Colonic mucosa (tissue), 4 donors: ENCODE measurements at places on chromosomes 5 and 9. TPM values are rescaled to one million over a fixed set of nuclear protein-coding genes. Genes with fewer than 3 reads are reported as not detected.

- no peak overlapping the region for H3K4me3 ChIP-seq
- no peaks in the 10 kb centered on the region for H3K4me1 ChIP-seq
- H3K36me3 ChIP-seq, result no peaks in the 10 kb centered on the region
- H3K27ac ChIP-seq, result no peak overlapping the region
- no peaks in the 10 kb centered on the region for H3K27me3 ChIP-seq
- no peak for DNase-seq
Measured at GRCh38 chr9:37011530-37011929, 22.5 kb downstream of the PAX5 start.

Gene LTC4S
- 5.3 TPM for total RNA-seq

Gene NEUROG1
- total RNA-seq, result not detected

DNA sequence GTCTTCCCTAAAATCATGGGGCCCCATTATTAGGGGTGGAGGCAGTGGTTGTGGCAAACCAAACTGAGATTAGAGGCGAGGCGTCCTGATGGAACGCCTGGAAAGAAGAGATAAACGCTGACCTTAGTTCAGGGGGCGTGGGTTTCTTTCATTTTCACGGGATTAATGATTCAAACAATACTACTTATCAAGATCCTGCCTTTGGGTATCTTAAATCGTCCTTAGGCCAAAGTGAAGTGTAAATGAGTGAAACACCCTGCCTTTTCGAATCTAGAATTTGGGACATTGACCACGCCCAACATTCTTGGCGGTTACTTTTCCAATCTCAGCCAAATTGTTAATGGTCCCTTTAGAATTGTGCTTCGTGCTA lies 1.0 kb upstream of the UBTD2 start:
- peak overlapping the region; percentile 40 for H3K27ac ChIP-seq
- H3K27me3 ChIP-seq, result no peaks in the 10 kb centered on the region

GRCh38 chr5:17180864-17181723 lies 36.3 kb upstream of the BASP1 start:
- no peaks in the 10 kb centered on the region for H3K4me1 ChIP-seq
- no peak for DNase-seq
- H3K4me3 ChIP-seq, result no peak overlapping the region

Gene XPA
- 8.0 TPM for total RNA-seq

- H3K27ac ChIP-seq, result no peak overlapping the region
- no peaks in the 10 kb centered on the region for H3K4me1 ChIP-seq
- no peaks in the 10 kb centered on the region for H3K36me3 ChIP-seq
- H3K27me3 ChIP-seq, result no peaks in the 10 kb centered on the region
Measured at GRCh38 chr5:133947431-133947841, 21.0 kb downstream of the C5orf15 start.

Gene BAAT
- total RNA-seq, result 0.30 TPM

GRCh38 chr9:120645760-120646159 lies 65.8 kb upstream of the CDK5RAP2 start:
- H3K27me3 ChIP-seq, result no peaks in the 10 kb centered on the region
- DNase-seq, result no peak
- no peaks in the 10 kb centered on the region for H3K4me1 ChIP-seq
- no peak overlapping the region for H3K27ac ChIP-seq

Gene PRELID2
- 105 TPM for total RNA-seq

GRCh38 chr5:111792471-111793058 lies 35.6 kb upstream of the NREP start:
- no peaks in the 10 kb centered on the region for H3K4me1 ChIP-seq
- no peaks in the 10 kb centered on the region for H3K36me3 ChIP-seq
- no peaks in the 10 kb centered on the region for H3K27me3 ChIP-seq
- H3K27ac ChIP-seq, result no peak overlapping the region

DNA sequence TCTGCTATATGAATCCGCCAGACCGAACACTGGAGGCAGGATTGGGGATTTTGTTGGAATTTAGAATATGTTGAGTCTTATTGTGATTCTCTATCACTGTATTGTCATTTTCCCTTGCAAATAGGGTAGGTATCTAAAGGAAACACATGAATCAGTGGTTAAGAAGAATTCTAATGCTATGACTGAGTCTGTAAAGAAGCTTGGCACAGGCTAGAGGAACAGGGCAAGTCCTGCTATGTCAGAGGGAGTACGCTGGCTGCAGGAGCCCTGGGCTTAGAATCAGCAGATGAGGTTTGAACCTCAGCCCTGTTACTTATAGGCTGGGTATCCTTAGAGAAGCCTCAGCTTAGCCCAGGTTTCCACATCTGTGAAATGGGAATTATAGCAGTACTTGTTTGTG lies 198.1 kb downstream of the NR3C1 start:
- DNase-seq, result no peak
- no peak overlapping the region for H3K4me3 ChIP-seq
- H3K27me3 ChIP-seq, result no peaks in the 10 kb centered on the region
- no peaks in the 10 kb centered on the region for H3K36me3 ChIP-seq
- H3K27ac ChIP-seq, result no peak overlapping the region

- no peaks in the 10 kb centered on the region for H3K36me3 ChIP-seq
- no peak for DNase-seq
- no peak overlapping the region for H3K4me3 ChIP-seq
- no peak overlapping the region for H3K27ac ChIP-seq
- no peaks in the 10 kb centered on the region for H3K4me1 ChIP-seq
Measured at GRCh38 chr5:178462816-178463215, 127.4 kb downstream of the COL23A1 start.

Gene SLC6A19
- 56.2 TPM for total RNA-seq

Gene ZNF454
- total RNA-seq, result 1.4 TPM

- no peaks in the 10 kb centered on the region for H3K36me3 ChIP-seq
- H3K4me1 ChIP-seq, result no peaks in the 10 kb centered on the region
Measured at GRCh38 chr9:129328355-129329042, 150.4 kb upstream of the IER5L start.

GRCh38 chr5:120139039-120139438 lies 325.1 kb upstream of the PRR16 start:
- no peaks in the 10 kb centered on the region for H3K36me3 ChIP-seq
- peak overlapping the region; percentile 62 for H3K27ac ChIP-seq
- no peaks in the 10 kb centered on the region for H3K27me3 ChIP-seq
- no peak overlapping the region for H3K4me3 ChIP-seq

Gene HTR4
- total RNA-seq, result 8.9 TPM

Gene NUTM2F
- not detected for total RNA-seq

DNA sequence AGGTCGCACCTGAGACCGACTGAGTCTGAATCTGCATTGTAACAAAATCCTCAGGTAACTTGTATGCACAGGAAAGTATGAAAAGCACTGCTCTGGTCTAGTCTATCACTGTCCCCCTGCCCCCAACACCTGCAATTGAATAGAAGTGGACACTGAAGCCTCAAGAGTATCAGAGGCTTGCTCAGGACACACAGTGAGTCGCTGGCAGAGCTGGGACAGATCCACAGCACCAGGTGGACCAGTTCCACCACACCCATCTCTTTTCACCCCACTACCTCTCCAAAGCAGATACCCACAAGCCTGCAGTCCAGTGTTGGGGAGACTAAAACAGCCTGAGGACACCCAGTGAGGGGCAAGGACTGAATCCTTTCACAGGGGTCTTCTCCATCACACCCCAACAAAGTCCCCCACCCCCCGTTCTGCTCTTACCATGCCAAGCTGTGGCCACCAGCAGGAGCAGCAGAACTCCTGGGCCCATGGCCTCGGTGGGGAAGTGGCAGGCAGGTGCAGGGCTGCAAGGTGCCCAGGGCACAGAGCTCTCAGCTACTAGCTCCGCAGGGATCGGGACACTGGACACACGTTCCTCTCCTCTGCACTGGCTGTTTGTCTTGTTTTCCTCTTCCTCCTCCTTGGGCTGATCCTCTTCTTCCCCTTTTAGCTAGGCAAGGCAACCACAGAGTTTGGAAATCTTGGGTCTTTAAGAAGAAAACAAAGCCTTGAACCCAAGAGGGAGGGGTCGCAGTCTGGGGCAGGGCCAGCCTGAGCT lies at the start of gene CSF1R:
CSF1R (minus strand) TSS at position 605 of the 766 bp plus-strand sequence; CDS start at position 478, 127 bp downstream.
- H3K4me1 ChIP-seq, result no peaks in the 10 kb centered on the region
- peak within 1 kb of the TSS; percentile 11 for H3K4me3 ChIP-seq
- no peaks in the 10 kb centered on the region for H3K36me3 ChIP-seq
- H3K27me3 ChIP-seq, result no peaks in the 10 kb centered on the region
- DNase-seq, result no peak
- no peak within 1 kb of the TSS for H3K27ac ChIP-seq

- H3K27ac ChIP-seq, result no peak overlapping the region
- H3K4me3 ChIP-seq, result no peak overlapping the region
- H3K27me3 ChIP-seq, result no peaks in the 10 kb centered on the region
- H3K4me1 ChIP-seq, result no peaks in the 10 kb centered on the region
- no peak for DNase-seq
Measured at GRCh38 chr5:165351342-165351741, 1845.9 kb downstream of the MAT2B start.

GRCh38 chr5:156134216-156134615 lies 192.7 kb upstream of the SGCD start:
- DNase-seq, result no peak
- H3K4me1 ChIP-seq, result no peaks in the 10 kb centered on the region
- no peaks in the 10 kb centered on the region for H3K36me3 ChIP-seq
- H3K27me3 ChIP-seq, result no peaks in the 10 kb centered on the region

DNA sequence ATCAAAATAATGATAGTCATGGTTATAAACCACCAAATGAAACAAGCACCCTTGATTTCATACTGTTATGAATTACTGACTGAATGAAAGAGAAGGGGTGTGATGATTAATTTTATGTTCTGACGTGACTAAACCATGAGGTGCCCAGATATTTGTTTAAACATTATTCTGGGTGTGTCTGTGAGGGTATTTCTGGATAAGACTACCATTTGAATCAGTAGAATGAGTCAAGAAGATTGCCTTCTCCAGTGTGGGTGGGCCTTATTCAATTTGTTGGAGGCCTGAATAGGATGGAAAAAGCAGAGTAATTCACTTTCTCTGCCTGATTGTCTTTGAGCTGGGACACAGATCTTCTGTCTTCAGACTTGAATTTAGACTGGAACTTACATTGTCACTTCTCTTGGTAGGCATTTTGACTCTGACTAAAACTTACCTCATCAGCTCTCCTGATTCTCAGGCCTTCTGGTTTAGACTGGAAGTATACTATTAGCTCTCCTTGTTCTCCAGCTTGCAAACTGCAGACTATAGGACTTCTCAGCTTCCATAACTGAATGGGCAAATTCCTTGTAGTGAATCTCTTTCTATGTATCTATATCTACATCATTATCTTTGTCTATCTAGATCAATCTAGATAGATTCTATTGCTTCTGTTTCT lies 321.9 kb upstream of the TARS1 start:
- H3K36me3 ChIP-seq, result no peaks in the 10 kb centered on the region
- DNase-seq, result no peak
- no peaks in the 10 kb centered on the region for H3K4me1 ChIP-seq
- H3K27ac ChIP-seq, result no peak overlapping the region

Gene SOX30
- total RNA-seq, result 0.42 TPM
